ENCODE measurements at places on chromosomes 3 and 15. TPM values are rescaled to one million over a fixed set of nuclear protein-coding genes. Genes with fewer than 3 reads are reported as not detected.

- no peak for DNase-seq
These were observed 313.6 kb downstream of the FOXP1 start for GRCh38 chr3:71269906-71270305.

DNA sequence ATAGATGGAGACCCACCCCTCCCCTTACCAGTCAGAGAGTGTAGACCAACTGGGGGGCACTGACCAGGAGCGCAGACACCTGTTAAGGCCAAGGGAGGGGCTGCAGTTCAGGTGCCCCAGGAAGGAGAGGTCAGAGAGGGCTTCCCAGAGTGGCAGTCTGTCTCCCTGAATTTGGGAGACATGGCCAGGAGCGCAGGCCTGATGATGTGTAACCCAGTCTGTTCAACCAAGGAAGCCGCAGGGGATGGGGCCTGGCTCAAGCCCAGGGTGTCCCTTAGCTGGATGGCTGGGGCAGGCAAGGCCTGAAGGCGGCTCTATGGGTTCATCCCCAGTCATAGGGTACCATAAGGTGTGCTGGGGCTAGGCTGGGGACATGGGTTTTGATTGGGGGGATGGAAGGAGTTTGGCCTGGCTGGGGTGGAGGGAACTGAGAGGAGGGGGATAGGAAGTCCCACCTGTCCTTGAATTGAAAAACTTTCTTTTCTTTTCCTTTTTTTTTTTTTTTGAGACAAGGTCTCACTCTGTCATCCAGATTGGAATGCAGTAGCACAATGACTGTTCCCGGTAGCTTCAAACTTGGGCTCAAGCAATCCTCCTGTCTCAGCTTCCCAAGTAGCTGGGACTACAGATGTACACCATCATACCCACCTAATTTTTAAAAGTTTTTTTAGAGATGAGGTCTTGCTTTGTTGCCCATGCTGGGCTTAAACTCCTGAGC is 75.7 kb downstream of the SMAD6 start:
- no peak for DNase-seq

DNA sequence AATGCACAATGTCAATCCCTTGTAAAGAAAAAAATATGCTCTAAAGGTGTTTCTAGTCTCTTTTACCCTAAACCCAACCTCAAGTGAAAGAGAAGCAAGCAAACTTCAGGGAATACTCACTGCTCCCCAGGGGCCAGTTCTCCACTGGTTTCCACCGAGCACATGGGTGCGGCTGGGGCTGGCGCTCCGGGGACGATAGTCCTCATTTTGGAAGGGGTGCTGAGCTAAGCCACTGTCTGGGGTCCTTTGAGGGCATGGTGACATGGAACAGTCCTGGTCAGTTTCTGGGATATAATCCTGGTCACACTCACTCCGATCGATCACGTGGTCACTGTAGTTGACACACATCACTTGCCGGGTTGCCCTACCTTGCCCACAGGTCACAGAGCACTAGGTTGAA is 86.0 kb downstream of the ADAMTS9 start:
- DNase-seq: no peak

DNA sequence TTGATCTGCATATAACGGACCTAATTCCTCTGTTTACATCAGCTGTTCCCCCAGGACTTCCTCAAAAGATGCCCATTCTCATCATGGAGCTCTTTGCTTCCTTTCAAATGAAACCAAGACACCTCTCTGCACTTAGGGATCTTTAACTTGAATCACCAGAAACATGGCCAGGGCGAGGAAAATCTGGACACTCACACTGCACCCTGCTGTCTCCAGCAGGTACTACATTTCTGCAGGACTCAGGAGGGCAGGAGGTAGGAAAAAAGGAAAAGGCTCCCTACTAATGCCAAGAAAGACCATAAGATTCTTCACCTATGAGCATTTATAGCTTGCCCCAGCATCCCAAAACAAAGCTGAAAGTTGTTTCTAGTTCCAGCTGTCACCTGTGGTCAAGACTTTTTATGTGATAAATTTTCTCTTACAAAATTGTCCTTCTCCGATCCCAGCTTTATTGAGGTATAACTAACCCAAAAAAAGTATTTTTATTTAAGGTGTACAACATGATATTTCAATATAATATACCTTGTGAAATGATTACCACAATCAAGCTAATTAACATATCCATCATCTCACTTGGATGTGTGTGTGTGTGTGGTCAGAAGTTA is 87.3 kb upstream of the C15orf61 start:
- peak; percentile 27 for DNase-seq

DNA sequence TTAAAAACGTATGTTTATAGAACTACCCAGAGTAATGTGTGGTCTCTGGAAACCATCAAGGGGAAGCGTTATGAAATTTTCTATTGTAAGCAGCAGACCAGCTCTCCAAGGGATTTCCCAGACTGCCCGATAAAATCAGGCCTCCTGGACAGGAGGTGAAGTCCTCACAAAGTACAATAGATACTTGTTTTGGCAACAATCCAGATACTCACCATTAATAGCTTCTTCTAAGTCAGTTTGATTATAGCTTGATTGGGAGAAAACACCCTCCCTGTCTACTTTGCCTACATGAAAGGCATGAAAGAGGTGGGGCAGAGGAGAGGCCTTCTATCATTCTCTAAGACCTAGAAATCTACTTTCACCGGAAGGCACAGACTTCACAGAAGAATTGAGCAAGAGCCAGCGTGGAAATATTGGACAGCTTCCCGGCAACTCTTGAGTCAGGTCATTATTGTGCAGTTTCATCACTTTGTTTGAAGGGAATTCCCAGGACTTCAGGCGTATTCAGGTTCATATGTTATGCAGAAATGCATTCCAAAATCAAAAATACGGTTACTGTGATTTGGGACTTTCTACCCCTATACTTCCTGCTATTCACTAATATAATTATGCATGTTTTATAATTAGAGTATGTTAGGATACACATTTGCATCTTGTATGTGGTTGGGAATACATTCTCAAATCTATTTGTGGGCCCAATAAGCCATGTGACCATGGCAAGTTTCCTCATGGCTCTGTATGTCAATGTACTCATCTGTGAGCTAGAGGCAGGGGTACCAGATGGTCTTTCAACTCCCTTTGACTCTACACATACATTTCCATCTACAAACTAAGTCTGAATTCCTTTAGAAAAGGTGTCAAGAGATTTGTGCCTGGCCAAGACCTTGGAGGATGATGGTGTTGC is 103.5 kb downstream of the CD47 start:
- peak; percentile 94 for DNase-seq

DNA sequence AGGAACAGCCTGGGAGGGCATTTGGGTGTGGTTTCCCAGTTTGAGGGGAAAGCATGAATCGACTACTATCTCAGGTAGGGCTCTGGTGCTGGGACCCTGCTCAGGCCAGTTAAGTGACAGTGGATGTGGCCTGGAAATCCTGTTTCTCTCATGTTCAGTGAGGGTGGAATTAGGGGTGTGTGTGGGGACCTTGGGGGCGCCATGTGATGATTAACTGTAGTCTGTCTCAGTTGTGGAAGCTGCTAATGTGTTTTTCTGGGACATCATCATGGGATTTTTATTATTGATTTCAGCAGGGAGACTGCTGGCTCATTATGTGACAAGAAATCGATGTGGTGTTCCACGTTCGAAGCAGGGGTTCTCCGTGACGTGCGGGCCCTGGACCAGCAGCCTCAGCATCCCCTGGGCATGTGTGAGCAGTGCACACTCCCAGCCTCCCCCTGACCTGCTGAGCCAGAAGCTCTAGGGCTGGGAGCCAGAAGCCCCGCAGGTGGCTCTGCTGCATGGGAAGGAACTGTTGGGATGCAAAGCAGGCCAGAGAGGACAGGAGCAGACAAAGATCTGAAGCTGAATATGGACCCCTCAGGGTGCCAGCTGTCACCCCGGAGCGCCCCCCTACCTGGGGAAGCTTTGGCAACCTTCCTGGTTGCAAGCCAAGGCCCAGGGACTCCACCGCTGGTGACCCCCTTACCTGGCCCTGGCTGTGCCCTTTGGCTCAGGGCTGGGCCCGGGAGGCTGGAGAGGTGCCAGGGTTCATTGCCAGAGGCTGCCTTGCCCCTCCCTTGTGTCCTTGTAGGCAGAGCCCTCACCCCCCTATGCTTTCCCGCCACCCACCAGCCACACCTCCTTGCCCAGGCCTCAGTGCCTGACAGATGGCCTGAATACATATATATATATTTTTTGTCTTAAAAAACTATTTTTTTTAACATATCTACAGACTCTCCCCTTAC is 149.8 kb downstream of the APBA2 start:
- DNase-seq: no peak

DNA sequence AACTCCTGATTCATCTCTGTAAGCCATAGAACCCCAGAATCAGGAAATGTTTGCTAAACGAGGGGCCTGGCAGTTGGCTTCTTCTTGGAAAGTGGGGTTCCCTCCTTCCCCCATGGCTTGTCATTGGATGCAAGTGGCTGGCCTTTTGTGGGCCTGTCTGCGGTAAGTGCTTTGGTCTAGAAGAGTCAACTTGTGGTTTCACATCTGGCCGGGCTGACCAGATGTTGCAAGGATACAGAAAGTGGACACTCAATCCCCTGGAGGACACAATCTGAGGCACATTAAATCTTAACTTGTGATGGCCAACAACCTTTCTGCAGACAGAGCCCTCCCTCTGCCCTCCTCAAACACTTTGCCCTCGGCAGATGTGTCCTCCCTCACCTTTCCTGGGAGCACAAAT is 1.1 kb downstream of the FAH start:
- no peak for DNase-seq

DNA sequence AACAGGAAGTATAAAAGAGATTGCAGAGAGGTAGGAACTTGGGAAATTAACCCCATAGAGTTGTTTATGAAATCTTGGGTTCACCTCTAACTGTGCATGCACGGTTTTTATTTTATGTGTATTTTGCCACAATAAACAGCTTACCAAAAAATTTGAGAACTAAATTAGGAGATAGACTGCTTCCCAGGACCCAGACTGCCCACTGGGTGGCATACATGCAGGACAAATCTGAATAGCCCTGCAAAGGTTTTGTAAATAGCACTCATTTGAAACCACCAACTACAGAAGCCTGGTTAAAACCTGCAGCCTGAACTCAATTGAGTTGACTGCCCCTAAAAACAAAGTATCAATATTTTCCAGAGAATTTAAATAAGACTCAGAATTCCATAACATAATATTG is 96.4 kb upstream of the SLCO2A1 start:
- no peak for DNase-seq

C3orf20 gene
- not detected for total RNA-seq

FAN1 gene
- total RNA-seq: 17.7 TPM

Data from A172 (cell line).